NCI-H2107 (cell line): ENCODE measurements at places on chromosomes 4 and X.

- DNase-seq, result no peak
These were observed 17.1 kb downstream of the PRIMPOL start for GRCh38 chr4:184666670-184667069.

- DNase-seq, result no peak
These were observed 23.2 kb upstream of the RASL11B start for GRCh38 chr4:52838729-52839586.

DNA sequence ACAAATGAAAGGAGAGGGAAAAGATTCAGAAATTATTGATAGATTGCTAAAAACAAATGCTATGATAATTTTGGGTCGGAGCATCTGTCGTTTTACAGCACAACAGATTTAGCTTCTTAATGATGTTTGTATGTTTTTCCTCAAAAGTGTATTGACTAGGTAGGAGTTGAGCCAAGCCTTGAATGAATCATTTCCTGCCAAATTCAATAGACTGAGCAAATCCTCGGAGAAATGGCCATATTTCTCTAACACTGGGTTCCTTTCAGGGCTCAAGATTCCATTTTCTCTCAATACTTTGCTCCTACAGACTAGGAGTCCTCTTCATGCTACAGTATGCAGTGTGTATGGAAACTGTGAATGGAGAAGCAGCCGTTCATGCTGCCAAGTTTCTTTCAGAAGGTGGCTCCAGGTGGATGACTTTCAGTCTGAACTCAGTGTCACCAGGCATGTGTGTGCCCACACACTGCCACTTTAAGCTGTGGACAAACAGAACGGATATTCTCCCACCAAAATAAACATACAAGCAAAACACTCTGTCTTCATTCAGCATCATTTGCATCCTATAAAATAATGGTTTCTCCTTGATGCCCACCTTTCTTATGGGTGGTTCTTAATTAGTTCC lies 146.0 kb downstream of the TBL1X start:
- no peak for DNase-seq

DNA sequence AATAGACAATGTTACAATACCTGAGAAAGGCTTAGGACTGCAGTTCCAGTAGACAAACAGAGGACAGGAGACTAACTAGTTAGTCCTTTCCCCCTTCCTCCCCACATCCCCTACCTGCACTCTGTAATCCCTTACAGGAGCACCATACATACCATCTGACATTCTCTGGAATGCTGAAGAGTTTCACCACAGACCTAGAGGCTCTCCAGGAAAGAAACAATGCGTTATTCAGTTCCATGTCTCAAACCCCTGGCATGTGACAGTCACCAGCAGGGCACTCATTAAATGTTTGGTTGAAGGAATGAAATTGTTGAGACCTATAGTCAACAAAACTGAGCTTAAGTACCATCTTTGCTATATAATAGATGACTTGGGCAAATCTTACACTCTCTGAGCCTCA lies 100.2 kb upstream of the USP38 start:
- DNase-seq, result no peak

DNA sequence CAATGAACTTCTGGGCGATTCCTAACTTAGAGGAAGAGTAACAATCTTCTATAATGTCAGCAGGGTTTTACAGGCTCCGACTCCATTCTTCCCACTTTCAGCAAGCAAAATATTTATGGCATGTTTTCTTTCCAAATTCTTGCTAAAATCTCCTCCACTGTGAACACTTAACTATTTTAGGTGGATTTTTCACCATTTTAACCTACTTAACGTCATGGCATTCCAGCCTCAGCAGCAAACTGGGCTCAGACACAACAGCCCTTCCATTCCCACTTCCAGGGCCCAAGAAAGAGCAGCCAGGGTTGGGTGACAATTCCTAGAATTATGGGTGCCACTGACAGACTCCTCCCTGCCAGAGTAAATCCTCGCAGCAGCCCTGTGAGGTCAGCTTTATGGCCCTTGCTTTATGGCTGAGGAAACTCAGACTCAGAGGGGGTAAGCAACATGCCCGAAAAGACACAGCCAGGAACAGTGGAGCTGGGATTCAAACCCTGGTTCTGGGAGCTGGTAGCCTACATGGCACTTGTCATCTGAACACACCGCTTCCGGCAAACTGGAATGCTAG lies 112.8 kb upstream of the MAP3K15 start:
- DNase-seq, result no peak

DNA sequence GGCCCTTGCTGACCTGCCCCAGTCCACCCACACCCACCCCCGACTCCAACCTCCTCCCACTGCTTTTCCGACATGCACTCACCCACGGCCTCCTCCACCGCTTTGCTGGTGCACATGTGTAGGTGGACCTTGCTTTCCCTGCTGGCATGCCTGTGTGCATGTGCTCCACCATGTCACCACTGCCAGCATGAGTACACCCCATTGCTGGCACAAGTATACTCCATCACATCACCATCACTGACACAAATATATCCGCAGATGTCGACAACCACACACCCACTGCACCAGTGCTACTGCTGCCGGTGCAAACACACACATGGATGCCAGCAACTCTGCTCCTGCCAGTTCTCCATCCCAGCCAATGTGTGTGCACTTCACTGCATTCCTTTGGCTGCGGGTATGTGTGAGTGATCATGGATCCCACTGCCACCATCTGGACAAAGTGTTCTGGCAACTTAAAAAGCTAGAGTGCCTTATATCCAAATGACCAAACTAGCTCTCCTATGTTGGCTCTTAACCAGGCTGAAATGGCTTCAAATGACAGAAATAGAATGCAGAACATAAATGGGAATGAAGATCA lies 1072.3 kb downstream of the RAPGEF2 start:
- no peak for DNase-seq

DNA sequence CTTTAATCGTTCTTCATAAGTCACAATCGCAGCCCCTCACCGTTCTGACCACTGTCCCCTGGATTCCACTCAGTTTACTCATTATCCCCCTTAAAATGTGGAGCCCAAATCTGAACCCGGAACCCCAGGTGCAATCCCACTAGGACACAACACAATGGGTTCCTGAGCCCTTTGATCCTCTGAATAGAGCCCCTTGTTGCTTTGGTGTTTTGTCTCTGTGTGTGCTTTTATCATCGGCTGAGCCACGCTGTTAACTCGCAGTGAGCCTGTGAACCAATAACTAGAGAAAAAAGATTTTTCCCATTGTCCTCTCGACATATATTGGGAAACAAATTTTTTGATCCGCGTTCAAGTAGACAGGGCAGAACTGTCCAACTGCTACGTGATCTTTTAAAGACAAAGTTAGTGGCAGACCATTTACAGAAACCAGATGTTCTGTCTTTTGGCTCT lies 617 bp upstream of the PDHA1 start:
- DNase-seq, result no peak

DNA sequence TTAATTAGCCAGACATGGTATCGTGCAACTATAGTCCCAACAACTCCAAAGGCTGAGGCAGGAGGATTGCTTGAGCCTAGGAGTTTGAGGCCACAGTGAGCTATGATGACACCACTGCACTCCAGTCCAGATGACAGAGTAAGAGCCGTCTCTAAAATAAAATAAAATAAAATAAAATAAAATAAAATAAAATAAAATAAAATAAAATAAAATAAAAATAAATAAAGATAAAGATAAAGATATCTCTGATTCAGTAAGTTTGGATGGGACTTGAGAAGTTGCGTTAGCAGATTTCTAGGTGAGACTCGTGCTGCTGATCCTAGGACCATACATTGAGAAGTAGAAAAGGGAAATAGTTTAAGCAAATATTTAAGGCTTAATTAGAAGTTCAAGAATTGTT lies 254.8 kb upstream of the FAM241A start:
- DNase-seq, result no peak

DNA sequence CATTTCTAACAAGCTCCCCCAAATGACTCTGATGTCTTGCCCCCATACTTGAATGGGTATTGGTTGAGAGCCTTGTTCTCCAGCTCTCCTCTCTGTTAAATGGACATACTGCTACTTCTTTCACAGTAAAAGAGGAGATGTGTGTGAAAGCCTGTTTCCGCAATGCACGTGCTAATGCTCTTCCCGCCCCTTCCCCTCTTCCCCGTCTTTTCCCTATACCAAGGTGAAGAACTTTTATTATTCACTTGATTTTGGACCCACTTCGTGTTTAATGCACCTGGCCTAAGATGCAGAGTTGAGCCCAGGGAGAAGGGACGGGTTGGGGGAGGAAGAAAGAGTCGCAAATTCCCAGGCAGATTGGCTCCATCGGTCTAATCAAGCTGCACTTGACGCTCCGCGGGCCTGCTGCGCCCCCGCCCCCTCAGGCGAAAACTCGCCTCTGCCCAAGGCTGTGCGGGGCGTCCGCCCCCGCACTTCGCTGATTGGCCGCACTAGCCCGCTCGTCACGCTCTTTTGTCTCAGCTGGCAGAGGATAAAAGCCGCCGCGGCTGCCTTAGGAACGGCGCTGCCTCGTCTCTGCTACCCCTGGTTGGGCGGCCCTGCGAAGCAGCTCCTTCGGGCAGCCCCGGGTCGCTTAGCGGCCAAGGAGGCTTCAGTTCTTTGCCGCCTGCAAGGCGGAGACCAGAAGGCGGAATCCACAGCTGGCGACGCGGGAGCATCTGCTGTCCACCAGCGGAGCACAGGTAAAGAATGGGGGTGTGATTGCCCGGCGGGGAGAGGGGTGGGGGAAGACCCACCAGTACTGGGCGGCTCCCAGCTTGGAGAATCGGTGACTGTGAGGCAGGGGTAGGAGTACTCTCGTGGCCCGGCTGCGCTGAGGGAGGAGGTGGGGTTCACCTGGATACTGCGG lies at the start of gene ZCCHC12:
TSS of gene ZCCHC12 (plus strand) at position 562 of the 910 bp plus-strand sequence. CDS start 1,421 bp downstream, outside the sequence.
- DNase-seq, result peak; percentile 64

DNA sequence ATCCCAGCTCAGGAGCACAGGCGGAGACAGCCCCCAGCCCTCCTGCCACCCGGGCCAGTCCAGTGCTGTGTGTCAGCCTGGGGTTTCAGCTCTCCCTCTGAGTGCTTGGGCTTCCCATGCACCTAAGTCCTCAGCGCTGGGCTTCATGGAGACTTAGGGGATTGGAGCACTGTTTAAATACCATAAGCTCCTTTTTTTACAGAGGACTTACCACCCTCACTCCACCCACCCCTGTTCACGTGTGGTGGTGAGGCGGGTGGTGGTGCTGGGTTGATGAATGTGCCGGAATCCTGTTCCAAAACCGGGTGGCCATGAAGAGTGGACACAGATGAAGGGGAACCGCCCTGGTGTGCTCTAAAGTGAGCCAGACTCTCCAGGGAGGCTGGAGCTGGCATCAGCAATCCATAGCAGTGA lies 66.9 kb downstream of the PSAPL1 start:
- no peak for DNase-seq

- no peak for DNase-seq
These were observed 142.9 kb downstream of the ADGRA3 start for GRCh38 chr4:22372986-22373385.

DNA sequence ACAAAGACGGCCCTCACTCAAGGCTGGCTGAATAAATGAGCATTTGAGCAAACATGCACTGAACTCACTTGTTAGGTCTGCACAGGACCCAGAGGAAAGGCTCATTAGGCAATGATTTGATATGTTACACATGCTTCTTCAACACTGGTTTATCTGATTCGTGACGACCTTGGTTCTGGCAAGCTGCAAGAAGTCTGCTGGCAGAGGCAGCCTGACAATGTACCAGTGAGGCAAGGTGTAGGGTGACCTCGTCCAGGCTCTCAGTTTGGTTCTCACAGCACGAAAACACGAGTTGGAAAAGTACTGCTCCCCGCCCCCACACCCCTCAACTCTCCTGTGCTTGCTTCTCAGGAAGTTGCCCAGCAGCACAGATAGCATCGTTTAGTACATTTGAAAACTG lies 63.1 kb upstream of the CITED1 start:
- no peak for DNase-seq

DNA sequence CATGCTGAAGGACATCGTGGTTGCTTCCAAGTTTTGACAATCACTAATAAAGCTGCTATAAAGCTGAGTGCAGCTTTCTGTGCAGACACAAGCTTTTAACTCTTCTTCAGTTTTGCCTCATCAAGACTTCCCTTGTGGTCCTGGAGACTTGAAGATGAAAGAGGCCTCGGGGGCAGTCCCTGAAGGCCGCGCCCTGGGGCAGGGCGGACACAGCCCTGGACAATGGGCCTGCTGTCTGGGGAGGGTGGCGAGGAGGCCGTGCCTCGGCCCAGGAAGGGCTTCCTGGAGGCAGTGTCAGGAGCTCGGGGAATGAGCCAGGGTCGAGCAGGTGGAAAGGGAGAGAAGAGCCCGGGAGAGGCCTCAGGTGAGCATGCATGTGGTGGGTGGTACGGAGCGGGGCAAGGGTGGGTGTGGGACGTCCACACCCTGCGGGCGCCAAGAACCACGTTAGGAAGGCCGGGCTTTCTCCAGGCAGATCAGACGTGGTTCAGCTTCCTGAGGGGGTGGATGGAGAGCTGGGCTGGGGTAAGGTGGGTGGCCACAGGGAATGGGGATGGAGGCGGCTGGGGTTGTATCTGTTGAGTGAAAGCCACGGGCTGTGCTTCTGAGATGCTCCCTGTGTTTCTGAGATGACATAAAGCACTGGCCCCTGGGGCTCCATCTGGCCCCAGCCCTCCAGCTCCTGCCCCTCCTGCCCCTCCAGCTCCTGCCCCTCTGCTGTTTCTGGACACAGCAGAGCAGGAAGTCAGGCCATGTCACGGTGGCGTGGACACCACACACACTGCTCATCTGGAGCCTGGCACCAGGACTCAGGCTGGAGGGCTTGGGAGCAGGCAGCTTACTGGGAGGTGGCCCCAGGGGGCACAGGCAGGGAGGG lies 21.5 kb downstream of the ADRA2C start:
- DNase-seq, result no peak

DNA sequence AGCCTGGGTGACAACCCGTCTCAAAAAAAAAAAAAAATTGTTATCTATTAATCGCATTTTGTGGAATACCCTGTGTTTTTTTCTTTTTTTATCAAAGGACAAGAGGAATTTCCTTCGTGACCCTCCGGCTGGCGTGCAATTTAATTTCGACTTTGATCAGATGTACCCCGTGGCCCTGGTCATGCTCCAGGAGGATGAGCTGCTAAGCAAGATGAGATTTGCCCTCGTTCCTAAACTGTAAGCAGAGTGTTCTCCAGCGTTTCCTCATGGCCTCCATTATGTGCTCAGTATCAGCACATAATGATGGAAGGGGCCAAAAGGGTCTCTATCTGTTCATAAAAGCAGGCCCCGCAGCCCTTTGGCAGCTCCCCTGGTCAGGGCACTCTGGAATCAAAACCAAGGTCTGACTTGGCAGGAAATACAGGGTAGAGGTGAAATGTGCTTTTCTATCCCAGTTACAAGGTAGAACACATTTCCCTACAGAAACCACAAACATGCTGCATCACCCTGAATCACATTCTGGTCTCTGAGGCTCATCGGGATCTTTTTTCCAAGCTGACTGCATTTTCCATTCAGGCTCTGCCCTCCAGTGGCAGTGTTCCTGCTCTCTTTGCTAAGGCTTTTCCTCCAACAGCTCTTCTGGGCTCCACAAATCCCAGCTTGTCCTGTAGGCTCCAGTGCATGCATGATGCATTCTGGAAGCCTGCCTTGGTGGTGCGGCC lies 24.4 kb downstream of the SYAP1 start:
- no peak for DNase-seq

- no peak for DNase-seq
These were observed 221.5 kb upstream of the FAM241A start for GRCh38 chr4:111923786-111924185.

- no peak for DNase-seq
These were observed 56.5 kb upstream of the PHKA2 start for GRCh38 chrX:19040373-19040772.
